Effector memory CD8-positive, alpha-beta T cell (primary cell): ENCODE measurements at places on chromosomes 16 and 17.
A peak's percentile ranks its signal among the peaks of the same experiment; 100 is the strongest.

DNA sequence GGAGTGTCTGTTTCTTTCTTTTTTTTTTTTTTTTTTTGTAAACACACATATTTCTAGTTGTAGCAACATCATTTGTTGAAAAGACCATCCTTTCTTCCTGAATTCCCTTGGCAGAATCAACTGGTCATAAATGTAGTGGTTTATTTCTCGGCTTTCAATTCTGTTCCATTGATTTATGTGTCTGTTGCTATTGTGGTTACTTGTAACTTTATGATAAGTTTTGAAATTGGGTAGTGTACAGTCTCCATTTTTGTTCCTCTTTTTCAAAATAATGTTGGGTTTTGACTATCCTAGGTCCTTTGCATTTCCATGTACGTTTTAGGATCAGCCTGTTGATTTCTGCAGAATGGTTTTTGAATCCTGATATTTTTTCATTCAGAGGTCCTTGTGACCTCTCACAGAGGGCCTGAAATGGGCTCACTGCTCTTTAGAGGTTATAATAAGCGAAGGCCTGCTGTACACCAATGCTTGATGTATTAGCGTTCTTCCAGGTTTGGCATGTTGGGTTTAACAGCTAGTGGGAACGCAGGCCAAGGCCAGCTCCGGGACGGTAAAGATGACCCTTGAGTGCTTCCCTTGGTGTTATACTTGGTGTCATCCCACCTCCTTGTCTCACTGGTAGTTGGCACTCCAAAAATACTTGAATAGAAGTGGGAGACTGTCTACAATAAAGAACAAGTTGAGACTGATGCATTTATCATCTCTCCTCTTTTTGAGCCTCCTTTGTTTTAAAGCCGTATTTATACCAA is 43.8 kb downstream of the ZNRF1 start:
- DNase-seq: no peak

DNA sequence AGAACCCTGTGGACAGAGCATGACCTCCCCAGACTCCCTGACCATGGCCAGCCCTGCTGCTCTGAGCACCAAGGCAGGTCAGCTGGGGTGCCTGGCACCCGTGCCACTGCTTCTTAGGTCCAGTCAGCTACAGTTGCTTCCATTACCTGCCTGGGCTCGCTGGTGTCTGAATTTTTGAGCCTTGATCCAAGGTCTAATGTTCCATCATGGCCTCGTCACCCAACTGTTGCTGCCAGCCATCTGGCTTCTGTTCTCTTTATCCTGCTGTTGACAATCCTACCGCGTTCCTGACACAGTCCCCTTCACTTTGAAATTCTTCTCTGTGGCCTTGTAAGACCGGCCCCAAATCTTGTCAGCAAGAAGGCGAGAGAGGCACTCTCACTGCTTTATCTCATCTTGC is 16.7 kb downstream of the GLYR1 start:
- no peak for DNase-seq

- no peak for DNase-seq
Observed at GRCh38 chr16:65936096-65936495, 430.4 kb upstream of the CDH5 start.

- no peak for DNase-seq
Observed at GRCh38 chr17:78525511-78526160, 51.6 kb downstream of the DNAH17 start.

DNA sequence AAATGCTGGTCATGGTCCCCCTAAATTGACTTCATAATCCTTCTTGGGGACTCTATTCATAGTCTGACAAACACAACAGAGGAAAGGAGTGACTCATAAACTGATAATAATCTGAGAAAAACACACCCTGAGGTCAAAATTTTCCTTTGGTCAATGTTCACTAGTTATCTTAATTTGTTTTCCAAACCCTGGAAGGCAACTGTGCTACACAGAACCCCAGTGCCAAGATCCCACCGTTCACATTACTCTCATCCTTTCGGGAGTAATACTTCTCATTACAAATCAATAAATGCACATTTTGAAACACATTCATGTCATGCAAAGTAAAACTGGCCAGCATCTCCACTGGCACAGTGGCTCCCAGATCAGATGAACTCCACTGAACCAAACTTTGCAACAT is 23.2 kb downstream of the COIL start:
- no peak for DNase-seq

DNA sequence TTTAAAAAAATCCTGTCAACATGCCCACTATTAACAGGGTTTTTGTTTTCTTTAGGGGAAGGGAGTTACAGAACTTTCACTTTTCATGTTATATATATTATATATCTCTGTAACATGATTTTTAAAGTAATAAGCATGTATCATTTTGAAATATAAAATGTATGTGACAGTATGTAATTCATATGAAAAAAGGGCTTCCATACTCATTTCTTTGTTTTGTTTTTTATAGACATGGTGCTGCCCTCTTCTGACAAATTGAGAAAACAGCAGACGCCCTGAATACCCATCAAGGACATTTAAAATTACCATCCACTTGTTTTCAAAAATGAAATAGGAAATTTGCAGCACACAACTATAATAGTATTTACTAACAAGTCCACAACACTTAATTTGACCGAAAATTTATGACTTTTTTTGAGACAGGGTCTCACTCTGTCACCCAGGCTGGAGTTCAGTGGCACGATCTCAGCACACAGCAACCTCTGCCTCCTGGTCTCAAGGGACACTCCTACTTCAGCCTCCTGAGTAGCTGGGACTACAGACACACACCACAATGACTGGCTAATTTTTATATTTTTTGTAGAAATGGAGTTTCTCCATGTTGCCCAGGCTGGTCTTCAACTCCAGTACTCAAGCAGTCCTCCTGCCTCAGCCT is 30.4 kb downstream of the CFDP1 start:
- DNase-seq: peak; percentile 6

- peak; percentile 75 for DNase-seq
Observed at GRCh38 chr16:785563-786535, 2.3 kb downstream of the RPUSD1 start.

GRCh38 chr16:83903751-83904150 is 4.8 kb downstream of the MLYCD start:
- DNase-seq: no peak

DNA sequence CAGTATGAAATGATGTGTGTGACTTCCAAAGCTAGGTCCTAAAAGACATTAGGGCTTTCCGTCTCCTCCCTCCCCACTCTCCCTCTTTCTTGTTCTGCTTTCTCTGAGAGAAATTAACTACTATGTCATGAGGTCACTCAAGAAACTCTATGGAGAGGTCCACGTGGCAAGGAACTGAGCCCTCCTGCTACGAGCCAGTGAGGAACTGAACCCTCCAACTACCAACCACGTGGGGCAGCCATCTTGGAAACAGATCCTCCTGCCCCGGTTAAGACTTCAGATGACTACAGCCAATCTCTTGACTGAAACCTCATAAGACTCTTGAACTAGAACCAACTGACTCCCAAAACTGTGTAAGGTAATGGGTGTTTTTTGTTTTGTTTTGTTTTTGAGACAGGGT is 4.2 kb upstream of the ALOX15 start:
- no peak for DNase-seq

- DNase-seq: no peak
Observed at GRCh38 chr16:8458481-8459046, 131.7 kb downstream of the TMEM114 start.

- no peak for DNase-seq
Observed at GRCh38 chr16:65579050-65579449, 457.2 kb upstream of the CDH11 start.

GRCh38 chr16:4245077-4245791 is 3.4 kb upstream of the SRL start:
- no peak for DNase-seq

- peak; percentile 92 for DNase-seq
Observed at GRCh38 chr17:16584273-16584995, 15.4 kb upstream of the ZNF287 start.

GRCh38 chr17:79595921-79596320 is 14.9 kb downstream of the RBFOX3 start:
- no peak for DNase-seq

- DNase-seq: no peak
Observed at GRCh38 chr17:12667299-12667958, 1.7 kb downstream of the MYOCD start.

DNA sequence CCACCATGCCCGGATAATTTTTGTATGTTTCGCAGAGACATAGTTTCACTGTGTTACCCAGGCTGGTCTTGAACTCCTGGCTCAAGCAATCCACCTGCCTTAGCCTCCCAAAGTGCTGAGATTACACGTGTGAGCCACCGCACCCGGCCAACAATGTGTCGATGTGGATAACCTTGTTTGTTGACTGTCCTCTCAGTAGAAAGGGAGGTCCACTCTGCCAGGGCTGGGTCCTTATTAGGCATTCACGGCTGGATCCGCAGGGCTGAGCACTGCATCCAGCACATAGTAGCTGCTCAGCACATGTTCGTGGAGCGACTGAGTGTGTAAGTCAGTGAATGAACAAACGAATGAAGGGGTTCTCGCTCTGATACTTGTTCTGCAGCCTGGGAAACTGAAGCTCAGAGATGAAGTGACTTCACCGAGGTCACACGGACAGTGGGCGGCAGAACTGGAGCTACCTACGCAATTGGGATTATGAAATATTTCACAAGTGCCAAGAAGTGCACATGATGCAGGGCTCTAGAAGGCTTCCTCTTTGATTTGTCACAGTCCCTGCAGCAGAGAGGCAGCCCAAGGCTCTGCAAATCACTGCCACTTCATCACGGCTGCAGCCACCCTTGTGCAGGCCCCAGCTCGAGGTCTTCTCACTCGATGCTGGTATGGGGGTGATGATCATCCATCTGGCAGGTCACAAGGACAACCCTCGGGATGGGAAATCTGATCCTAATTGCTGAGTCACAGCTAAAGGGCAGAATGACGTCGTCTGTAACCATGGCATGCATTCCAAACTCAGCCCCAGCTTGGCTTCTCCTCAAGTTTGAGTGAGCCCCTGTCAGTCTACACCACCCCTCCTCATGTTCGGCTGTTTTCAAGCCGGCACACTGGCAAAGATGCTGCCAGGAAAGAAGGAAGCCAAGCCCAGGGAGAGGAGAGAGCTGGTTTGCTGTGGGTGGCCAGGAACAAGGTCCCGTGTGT is 28.0 kb upstream of the SNN start:
- DNase-seq: no peak

DNA sequence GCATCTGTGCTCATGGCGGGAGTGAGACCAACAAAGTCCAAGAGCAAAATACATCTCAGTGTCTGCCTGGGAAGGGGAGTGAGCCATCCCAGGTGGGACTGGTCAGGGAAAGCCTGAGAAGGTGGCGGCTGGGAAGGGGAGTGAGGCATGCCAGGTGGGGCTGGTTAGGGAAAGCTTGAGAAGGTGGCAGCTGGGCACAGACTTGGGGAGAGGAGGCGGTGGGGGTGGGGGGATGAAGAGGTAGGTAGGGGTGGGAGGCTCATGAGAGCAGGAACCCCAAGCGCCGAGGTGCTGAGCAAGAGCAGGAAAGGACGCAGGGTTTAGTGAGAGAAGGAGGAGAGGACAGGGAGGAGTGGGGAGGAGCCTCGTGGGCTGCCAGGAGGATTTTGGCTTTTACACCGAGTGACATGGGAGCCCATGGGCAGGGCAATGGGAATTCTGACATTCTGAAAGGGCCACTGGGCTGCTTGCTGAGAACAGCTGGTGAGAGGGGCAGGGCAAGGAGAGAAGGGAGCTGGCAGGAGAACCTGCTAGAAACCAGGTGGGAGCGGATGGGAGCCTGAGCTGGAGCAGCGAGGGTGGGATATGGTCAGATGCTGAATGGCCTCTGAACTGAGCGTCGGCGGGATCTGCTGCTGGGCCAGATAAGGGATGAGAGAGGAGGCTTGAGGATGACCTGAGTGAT is 256.1 kb upstream of the RPL38 start:
- DNase-seq: no peak

GRCh38 chr17:49447628-49448302 is 33.1 kb upstream of the PHB1 start:
- no peak for DNase-seq

DNA sequence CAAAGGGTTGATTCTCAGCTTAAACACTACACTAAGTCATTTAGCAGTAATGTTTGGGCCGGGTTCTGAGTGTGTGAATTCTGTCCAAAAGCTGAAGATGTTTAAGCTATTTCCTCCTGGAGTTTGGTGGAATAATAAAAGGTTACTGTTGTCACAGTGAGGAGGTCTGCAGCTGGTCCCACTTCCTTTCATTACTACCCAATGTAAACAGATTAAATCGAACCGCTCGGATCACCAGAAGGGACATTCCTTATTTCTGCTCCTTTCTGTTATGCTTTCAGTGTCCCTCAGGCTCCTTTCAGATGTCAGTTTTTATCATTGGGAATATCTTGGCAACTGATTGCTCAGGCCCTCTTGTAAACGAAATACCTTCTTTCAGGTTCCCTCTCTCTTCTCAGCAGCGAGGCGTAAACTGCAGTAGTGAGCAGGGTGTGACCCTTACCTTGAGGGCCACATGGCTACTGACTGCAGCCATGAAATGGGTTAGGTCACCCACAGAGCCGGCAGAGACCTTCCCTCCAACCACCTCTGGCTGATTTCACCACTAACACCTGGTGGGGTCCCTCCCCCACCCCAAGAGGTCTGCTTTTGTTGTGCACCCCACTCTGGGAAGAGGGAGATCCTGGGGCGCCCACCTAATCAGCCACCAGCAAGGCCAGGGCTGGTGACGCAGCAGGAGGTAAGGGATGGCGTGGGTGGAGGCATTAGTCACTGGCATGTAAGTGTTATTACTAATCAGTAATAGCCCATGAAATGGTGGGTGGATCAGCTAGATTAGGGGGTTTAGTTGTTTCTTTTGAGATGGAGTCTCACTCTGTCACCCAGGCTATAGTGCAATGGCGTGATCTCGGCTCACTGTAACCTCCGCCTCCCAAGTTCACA is 117.6 kb downstream of the VPS53 start:
- no peak for DNase-seq

DNA sequence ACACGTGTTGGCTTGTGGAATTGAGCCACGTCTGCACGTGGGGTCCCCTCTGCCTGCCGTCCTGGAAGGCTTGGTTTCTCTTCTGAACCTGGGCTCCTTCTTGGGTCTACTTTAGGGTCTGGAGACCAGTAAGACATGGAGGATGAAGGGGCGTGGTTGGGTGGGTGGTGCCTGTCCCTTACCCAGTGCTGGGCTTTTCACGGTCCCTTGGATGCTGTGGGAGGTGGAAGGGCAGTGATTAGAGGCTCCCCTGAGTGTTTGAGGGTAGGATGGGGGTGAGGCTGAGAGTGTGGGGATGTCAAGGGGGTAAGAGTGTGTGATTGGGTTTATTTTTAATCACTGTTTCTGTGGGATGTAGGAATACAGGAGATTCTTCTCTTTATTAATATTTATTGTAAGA is 38.3 kb downstream of the MGAT5B start:
- DNase-seq: no peak

- DNase-seq: peak; percentile 26
Observed at GRCh38 chr17:75487351-75488070, 27.8 kb downstream of the CASKIN2 start.

- no peak for DNase-seq
Observed at GRCh38 chr17:56203430-56203829, 50.2 kb downstream of the ANKFN1 start.

DNA sequence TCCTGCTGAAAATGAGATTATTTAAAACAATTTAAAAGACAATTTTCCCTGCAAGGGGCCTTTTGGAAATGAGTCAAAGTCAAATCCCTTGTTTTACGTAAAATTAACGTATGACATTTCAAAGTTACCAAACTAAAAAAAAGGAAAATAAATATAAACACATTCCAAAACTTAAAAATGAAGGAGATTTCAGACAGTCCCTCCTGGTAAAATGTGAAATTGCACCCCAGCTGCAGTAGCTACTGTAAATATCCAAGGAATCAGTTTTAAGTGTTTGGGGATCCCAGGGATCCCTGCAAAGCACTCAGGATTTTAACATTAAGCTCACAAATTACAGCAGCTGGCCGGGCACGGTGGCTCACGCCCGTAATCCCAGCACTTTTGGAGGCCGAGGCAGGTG is 63.3 kb downstream of the NXN start:
- no peak for DNase-seq
